Inflammatory macrophage (primary cell): ENCODE measurements at places on chromosomes 2 and 18.
A peak's percentile ranks its signal among the peaks of the same experiment; 100 is the strongest.

DNA sequence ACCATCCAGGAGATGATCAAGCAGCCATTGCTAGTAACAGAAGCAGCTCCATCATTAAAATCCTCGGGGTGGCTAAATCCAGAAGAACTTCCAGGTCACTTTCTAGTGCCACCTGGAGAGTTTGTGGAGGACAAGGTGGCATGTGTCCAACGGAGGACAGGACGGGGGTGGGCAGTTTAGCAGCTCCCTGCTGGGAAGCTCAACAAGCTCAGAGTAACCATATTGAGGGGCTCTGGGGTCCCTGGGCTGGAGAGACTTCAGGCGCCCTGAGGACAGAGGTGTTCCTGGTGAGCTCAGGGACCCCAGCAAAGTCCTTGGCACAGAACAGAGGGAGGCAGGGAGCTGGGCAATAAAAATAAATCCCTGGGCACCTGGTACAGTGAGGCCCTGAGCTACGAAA lies 140.0 kb upstream of the FHL2 start:
- no peak for DNase-seq

DNA sequence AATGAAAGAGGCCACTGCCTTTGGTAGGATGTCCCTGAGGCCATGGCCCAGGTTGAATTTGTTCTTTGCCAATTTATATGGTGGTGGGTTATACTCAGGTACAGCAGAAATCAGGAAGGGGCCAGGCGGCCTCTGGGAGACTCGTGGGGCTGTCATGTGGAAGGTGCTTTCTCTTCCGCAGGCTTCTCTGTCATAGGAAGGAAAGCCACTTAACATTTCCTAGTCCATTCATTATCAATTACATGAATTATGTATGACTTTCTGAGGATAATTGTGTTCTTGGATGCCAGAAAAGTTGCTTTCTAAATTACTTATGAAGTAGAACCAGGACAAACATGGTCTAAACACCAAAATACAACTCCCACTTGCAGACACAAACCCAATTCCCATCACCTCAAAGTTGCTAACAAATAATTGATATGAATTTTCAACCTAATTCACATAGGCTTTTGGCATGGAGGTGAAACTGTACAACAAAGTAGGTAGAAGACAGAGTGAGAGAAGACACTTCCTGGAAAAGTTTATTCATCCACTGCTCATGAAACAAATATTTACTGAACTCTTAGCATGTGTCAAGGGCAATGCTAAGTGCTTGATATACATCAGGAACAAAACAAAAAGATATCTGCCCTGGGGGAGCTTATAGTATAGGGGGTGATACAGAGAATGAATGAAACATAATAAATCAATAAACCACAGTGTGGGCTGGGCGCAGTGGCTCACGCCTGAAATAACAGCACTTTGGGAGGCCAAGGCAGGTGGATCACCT lies 50.5 kb upstream of the CHMP1B start:
- DNase-seq: no peak

DNA sequence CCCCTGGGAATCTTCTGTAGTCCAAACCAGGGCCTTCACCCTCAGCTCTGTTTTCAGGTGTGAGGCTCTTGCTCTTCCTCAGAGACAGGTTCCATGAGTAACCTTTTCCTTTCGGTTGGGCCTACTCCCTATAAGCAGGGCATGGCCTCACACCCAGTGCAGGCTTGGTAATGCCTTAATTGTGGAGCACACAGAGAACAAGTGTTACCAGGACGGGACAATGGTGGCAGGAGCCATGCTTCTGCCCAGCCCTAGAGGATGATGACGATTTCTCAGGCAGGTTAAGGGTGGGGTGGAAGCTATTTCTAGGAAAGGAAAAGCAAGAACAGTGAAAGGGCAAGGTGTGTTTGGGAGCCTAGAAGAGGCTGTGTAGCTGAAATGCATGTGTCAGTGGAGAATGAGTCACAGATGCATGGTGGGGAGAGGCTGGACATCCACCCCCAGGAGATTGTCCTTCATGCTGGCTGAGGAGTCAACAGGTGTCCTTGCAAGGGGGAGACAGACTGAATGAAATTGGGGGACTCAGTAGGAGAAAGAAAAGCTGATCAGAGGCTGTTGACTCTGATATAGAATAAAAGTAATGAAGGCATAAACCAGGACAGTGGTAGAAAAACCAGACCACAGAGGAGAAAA lies 22.0 kb upstream of the SERPINB12 start:
- DNase-seq: no peak

GRCh38 chr2:25982273-25982967 lies at the start of gene KIF3C:
KIF3C (minus strand) TSS chr2:25982497; CDS start chr2:25981917, 580 bp downstream.
- DNase-seq: peak; percentile 29
